A549 treated with Mapracorat at 1 μM for 4 hours (cell line): ENCODE measurements at places on chromosomes 2 and 18. TPM values are rescaled to one million over a fixed set of nuclear protein-coding genes. Genes with fewer than 3 reads are reported as not detected.

CCDC68 gene
- total RNA-seq: 3.3 to 6.5 TPM (median 5.6 TPM) in 5 replicates

TOGARAM2 gene
- 0.06 to 0.52 TPM (median 0.24 TPM) in 5 replicates for total RNA-seq

DNAH7 gene
- 0.84 to 1.3 TPM (median 1.0 TPM) in 5 replicates for total RNA-seq

KLHL29 gene
- 4.5 to 6.2 TPM (median 5.3 TPM) in 5 replicates for total RNA-seq

OTOF gene
- total RNA-seq: 0.03 to 0.21 TPM (median 0.15 TPM) in 5 replicates

AP1S3 gene
- 27.1 to 42.2 TPM (median 34.3 TPM) in 5 replicates for total RNA-seq

GATA6 gene
- total RNA-seq: 1.1 to 2.0 TPM (median 1.6 TPM) in 5 replicates

VRK2 gene
- total RNA-seq: 26.1 to 32.5 TPM (median 28.6 TPM) in 5 replicates

MOCOS gene
- 2.6 to 3.0 TPM (median 2.7 TPM) in 5 replicates for total RNA-seq

PTPRN gene
- total RNA-seq: 1.1 to 1.8 TPM (median 1.3 TPM) in 5 replicates

PROKR1 gene
- not detected in 5 replicates for total RNA-seq

PCARE gene
- total RNA-seq: not detected in 5 replicates

CDCA7 gene
- 39.8 to 49.4 TPM (median 48.3 TPM) in 5 replicates for total RNA-seq

LRRTM4 gene
- total RNA-seq: not detected in 5 replicates

EEF1B2 gene
- total RNA-seq: 1,032 to 1,246 TPM (median 1,058 TPM) in 5 replicates

ACADL gene
- 0.06 to 0.19 TPM (median 0.13 TPM) in 4 of 5 replicates, not detected in the other for total RNA-seq

POTEI gene
- not detected in 5 replicates for total RNA-seq

TPO gene
- 0.11 to 0.19 TPM (median 0.12 TPM) in 3 of 5 replicates, not detected in the others for total RNA-seq

CYP27C1 gene
- 2.4 to 4.8 TPM (median 3.8 TPM) in 5 replicates for total RNA-seq

TCF4 gene
- 1.1 to 2.6 TPM (median 1.5 TPM) in 5 replicates for total RNA-seq

CIAO1 gene
- 60.1 to 85.2 TPM (median 81.9 TPM) in 5 replicates for total RNA-seq

RTP5 gene
- total RNA-seq: not detected in 5 replicates

PROC gene
- total RNA-seq: 4.0 to 6.1 TPM (median 5.5 TPM) in 5 replicates

STPG4 gene
- not detected in 5 replicates for total RNA-seq

REEP1 gene
- 0.88 to 1.3 TPM (median 1.2 TPM) in 5 replicates for total RNA-seq

ASXL2 gene
- total RNA-seq: 10.0 to 15.0 TPM (median 14.0 TPM) in 5 replicates

FTCDNL1 gene
- total RNA-seq: 2.8 to 3.5 TPM (median 2.9 TPM) in 5 replicates

GLB1L gene
- 5.3 to 7.4 TPM (median 5.5 TPM) in 5 replicates for total RNA-seq

ALPP gene
- total RNA-seq: 5.1 to 7.2 TPM (median 6.8 TPM) in 5 replicates

RBKS gene
- 6.7 to 9.2 TPM (median 8.3 TPM) in 5 replicates for total RNA-seq

DNAJC5G gene
- total RNA-seq: not detected in 5 replicates

BMP10 gene
- total RNA-seq: not detected in 5 replicates

ALK gene
- not detected in 5 replicates for total RNA-seq

GCG gene
- total RNA-seq: not detected in 5 replicates

CHCHD5 gene
- total RNA-seq: 57.4 to 84.9 TPM (median 61.6 TPM) in 5 replicates

DSG1 gene
- total RNA-seq: not detected in 5 replicates

DLX1 gene
- 3.2 to 4.0 TPM (median 3.2 TPM) in 5 replicates for total RNA-seq

RAB17 gene
- 0.14 to 0.85 TPM (median 0.23 TPM) in 5 replicates for total RNA-seq

MEP1B gene
- total RNA-seq: 0.05 TPM in 1 of 5 replicates, not detected in the others

RNF125 gene
- 0.20 to 0.28 TPM (median 0.27 TPM) in 5 replicates for total RNA-seq
